ENCODE measurements at places on chromosomes 2 and 18.

DNA sequence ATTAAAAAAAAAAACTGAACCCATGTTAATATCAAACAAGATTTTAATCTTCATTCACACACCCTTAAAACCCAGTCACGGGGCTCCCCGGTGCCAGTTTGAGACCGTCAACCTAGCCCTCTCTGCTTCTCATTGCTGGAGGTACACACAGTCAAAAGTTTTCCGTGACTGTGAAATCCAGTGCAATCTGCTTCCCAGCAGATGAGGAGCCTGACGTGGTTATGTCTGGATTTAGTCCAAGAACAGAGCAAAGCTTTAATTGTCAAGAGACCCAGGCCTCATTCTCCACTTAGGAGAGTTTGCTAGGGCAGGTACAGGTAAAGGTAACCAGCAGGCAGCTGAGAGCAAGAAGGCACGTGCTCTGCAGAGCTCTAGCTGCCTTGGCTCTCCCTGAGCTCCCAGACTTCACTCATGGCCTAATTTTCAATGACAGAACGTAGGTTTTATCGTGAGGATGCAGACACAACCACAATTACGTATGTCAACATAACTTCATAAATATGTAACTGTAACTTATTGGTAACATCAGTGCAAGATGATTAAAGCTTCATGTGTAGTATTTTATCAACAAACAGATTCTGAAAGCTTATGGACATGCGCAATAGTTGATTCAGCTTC is 56.3 kb downstream of the SLC16A14 start:
- no peak for DNase-seq

GRCh38 chr2:120571015-120571728 is 164.5 kb upstream of the GLI2 start:
- no peak for DNase-seq

- DNase-seq, result no peak
Observed at GRCh38 chr2:157324331-157324843, 1.2 kb downstream of the ERMN start.

- no peak for DNase-seq
Observed at GRCh38 chr2:168560817-168561499, 104.9 kb downstream of the CERS6 start.

GRCh38 chr2:165868211-165868610 is 74.2 kb upstream of the GALNT3 start:
- no peak for DNase-seq

DNA sequence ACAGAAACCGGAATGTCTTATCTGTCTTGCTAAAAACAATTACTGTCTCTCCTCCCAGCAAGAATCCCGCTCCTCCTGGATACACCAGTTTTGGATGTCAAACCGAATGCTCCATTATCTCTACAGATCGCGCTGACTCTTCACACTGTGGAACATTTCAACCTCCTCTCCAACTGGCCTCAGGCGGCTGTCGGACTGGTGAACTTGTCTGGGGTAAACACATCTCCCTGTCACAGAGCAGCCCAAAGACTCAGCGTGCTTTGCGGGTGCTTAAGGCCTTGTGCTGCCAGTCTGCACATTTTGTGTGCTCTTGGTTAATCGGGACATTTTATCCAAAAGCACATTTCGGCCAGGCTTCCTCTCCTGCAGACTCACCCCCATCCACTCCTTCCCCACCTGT is 173.1 kb downstream of the ICOS start:
- peak; percentile 24 for DNase-seq

- no peak for DNase-seq
Observed at GRCh38 chr2:185472574-185472973, 266.0 kb upstream of the FSIP2 start.

DNA sequence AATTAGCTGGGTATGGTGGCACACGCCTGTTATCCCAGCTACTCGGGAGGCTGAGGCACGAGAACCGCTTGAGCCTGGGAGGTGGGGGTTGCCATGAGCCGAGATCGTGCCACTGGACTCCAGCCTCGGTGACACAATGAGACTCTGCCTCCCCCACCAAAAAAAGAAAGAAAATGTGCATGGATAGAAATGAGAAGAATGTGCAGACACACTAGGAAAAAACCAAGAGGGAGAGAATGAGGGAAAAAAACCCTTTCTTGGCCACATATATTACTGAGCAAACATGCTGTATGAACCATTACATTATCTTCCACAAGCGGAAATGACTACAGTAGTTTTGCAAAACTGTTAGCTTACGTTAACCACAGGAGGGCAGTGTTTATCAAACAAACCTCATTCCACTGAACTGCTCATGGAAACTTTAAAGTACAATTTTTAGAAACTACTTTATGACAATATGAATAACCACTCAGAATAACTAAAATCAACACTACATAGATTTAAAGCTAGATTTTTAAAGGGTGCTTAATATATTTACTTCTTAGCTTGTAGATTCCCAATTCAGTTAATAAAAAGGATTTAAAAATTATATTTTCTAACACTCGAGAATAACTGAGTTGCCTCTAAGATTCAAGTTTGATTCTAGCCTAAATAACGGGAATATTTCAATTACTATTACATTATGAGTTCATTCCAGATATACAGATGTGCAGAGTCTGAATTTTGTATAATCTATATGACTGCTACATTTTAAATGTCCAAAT is 26.4 kb downstream of the ASXL2 start:
- peak; percentile 37 for DNase-seq

- no peak for DNase-seq
Observed at GRCh38 chr2:145157741-145158591, 638.0 kb upstream of the ZEB2 start.

GRCh38 chr2:137947728-137948336 is 16.4 kb upstream of the HNMT start:
- DNase-seq, result peak; percentile 59

DNA sequence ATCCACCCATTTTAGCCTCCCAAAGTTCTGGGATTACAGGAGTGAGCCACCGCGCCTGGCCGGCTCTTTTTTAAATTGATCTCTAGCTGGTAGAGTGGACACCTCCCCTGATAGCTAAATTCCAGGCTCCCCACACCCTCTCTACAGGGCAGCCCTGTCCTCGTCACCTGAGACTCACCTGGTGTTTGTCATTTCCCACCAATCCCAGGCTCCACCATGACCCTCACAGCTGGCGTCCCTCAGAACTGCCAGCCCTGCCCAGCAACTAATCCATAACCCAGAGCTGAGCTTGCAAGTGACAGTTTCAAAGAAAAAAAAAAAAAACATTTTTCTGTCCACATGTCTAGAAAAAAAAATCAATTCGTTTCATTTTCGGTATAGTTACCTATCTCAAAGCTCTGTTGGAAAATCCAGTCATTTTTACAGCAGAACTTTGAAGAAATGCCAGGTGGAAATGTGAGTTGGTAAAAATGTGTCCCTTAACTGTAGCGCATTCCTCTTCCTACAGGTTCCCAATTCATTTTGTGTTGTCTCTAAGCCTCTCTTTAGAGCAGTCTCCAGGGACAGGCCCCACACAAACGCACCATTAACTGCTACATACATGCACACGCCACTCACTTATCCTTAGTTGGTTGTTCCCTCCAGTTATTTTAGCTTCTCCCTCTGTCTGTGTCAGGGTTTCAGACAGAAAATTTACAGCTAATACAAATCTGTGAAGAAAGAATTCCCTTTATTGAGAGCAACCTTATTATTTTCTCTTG is 294.7 kb downstream of the FBXO15 start:
- DNase-seq, result no peak

GRCh38 chr2:216949700-216950413 is 90.0 kb upstream of the TNP1 start:
- no peak for DNase-seq

- no peak for DNase-seq
Observed at GRCh38 chr2:106140913-106141312, 53.2 kb downstream of the UXS1 start.

- DNase-seq, result no peak
Observed at GRCh38 chr2:27148801-27149439, at the start of gene TCF23. TCF23 (plus strand) TSS chr2:27149004; CDS start chr2:27149134, 130 bp downstream.

GRCh38 chr2:241728627-241729026 is 5.8 kb upstream of the D2HGDH start:
- no peak for DNase-seq

All from activated CD8-positive, alpha-beta T cell treated with anti-CD3 and anti-CD28 coated beads for 36 hours (primary cell).